ENCODE measurements at places on chromosomes 12 and 14.

- no peak for DNase-seq
Observed at GRCh38 chr12:47316609-47317049, 236.9 kb upstream of the AMIGO2 start.

DNA sequence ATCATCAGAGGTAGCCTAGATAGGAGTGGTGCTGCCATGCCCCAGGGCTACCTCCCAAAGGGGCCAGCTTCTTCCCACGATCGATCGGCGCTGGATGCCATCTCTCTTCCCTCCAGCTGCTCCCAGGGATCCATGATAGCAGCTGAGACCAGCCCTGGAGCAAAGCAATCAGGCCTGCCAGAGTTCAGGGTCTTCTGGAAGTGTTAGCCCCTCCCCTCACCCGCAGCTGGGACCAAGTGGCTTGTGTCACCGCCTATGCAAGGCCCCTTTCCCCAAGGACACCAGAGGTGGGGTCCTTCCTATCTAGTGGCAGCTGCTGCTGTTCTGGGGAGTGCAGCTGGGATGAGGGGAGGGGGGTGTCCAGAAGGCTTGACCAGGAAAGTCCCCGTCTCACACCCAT is 87.0 kb downstream of the IRF2BPL start:
- DNase-seq, result no peak

- DNase-seq, result no peak
Observed at GRCh38 chr14:59190372-59190771, 1.9 kb downstream of the DAAM1 start.

DNA sequence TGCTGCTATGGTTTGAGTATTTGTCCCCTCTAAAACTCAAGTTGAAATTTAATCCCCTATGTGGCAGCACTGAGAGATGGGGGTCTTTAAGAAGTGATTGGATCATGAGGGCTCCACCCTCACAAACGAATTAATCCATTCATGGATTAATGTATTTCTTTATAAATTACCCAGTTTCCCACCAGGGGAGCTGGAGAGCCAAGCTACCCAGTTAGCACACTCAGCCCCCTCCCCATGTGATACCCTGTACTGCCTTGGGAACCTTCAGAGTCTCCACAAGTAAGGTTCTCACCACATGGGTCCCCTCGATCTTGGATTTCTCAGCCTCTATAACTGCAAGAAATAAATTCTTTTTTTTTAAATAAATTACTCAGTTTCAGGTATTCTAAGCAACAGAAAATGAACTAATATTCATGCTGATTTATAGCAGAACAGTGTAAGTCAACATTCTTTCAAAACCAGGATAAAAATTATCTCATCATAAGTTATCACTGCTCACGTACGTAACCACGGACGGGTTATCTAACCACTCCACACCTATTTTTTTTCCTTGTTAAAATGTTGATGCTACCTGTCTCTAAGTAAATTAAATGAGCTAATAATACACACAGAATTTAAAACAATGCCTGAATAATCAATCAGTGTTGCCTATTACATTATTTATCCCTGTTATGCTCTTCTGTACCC is 3.6 kb downstream of the NAP1L1 start:
- no peak for DNase-seq

- no peak for DNase-seq
Observed at GRCh38 chr14:91453744-91454143, 36.1 kb upstream of the CCDC88C start.

DNA sequence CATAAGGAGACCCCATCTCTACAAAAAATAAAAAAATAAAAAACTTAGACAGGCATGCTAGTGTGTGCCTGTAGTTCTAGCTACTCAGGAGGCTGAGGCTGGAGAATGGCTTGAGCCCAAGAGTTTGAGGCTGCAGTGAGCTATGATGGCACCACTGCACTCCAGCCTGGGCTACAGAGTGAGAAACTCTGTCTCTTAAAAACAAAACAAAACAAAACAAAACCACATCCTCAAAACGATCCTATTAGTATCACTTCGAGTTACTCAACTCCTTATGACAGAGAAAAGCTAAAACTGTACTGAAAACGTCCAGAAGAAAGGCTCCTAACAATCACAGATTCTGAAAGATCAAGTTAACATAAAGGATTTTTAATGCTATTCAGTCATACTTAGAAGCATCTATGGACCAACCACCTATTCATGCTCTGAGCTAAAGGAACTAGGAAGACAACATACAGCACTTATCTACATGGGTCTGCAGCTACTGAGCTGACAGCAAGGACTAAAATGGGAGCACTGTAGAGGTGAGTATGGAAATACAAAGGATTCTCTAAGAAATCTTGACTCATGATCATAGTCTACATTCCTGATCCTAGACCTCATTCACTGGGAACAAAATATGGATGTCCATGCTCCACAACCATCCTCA is 75.3 kb upstream of the DUSP6 start:
- no peak for DNase-seq

GRCh38 chr12:88775742-88776151 is 195.5 kb upstream of the KITLG start:
- no peak for DNase-seq

DNA sequence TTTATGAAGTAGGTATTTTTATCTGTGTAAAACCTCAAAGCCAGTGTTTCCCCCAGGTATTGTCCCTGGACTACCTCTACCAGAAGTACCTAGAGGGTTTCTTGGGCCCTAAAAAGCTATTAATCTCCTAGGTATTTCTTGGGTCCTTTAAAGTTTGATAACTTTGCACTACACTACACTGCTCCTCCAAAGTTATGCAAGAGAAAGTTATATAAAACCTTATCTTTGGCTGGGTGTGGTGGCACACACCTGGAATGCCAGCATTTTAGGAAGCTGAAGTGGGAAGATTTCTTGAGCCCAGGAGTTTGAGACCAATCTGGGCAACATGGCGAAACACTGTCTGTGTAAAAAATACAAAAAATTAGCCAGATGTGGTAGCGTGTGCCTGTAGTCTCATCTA is 34.9 kb downstream of the PTPN21 start:
- DNase-seq, result no peak

DNA sequence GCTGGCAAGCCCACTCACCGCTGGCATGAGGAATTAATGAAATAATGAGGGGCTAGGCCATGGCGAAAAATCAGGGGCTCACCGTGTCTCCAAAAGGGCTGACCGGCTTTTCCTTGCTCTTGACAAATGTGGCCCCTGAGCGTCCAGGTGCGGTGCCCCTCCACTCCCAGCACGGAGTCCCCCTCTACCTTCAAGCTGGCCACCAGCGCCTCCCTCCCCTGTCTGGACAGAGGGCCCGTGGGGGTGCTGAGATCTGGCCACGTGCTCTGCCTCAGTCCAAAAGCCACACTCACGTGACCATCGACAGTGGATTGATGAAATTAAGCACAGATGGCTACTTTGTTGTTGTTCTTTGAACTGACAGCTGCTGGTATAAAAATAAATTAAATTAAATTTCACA is 78.8 kb upstream of the BCL11B start:
- DNase-seq, result no peak

GRCh38 chr12:57732270-57732669 is 6.3 kb downstream of the AGAP2 start:
- no peak for DNase-seq

- DNase-seq, result no peak
Observed at GRCh38 chr14:61575551-61576150, 119.7 kb upstream of the HIF1A start.

GRCh38 chr14:65791191-65791981 is 378.9 kb downstream of the FUT8 start:
- DNase-seq, result peak; percentile 7

GRCh38 chr12:3999904-4000303 is 126.7 kb upstream of the PARP11 start:
- DNase-seq, result no peak

DNA sequence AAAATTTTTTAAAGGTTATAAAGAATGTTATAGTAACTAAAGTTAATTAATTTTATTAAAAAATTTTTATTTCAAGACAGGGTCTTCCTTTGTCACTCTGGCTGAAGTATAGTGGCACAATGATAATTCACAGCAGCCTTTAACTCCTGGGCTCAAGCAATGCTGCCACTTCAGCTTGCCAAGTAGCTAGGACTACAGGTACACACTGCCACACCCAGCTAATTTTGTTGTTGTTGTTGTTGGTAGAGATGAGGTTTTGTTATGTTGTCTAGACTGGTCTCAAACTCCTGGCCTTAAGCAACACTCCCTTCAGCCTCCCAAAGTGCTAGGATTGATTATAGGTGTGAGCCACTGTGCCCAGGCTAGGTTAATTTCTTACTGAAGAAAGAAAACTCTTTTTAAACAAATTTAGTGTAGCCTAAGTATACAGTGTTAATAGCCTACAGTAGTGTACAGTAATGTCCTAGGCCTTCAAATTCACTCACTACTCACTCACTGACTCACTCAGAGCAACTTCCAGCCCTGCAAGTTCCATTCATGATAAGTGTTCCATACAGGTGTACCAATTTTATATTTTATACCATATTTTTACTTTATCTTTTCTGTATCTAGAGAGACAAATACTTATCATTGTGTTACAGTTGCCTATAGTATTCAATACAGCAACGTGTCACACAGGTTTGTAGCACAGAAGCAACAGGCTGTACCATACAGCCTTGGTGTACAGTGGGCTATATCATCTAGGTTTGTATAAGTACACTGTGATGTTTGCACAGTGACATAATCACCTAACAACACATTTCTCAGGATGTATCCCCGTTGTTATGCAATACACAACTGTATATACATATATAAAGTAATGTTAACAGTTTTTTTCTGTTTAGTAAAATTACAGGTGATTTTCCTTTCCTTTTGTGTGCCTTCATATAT is 24.7 kb upstream of the DNAAF2 start:
- no peak for DNase-seq

- no peak for DNase-seq
Observed at GRCh38 chr12:21813125-21813524, 38.6 kb upstream of the KCNJ8 start.

DNA sequence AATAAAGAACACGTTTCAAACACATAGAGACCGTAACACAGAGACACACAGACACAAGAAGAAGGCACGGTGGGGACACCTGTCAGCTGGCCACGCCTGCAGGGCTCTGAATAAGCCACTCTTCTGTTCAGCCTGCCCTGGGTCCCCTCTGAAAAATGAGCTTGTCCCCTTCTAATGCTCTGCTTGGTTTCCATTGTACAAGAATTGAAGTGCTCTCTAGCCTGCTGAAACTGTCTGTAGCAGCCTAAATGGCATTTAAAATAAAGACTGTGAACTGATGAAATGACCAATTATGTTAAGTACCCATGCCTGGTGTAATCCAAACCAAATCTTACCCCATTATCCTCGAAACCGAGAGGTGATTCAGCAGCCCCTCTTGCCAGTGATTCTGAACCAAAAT is 139.8 kb downstream of the FOXN3 start:
- no peak for DNase-seq

DNA sequence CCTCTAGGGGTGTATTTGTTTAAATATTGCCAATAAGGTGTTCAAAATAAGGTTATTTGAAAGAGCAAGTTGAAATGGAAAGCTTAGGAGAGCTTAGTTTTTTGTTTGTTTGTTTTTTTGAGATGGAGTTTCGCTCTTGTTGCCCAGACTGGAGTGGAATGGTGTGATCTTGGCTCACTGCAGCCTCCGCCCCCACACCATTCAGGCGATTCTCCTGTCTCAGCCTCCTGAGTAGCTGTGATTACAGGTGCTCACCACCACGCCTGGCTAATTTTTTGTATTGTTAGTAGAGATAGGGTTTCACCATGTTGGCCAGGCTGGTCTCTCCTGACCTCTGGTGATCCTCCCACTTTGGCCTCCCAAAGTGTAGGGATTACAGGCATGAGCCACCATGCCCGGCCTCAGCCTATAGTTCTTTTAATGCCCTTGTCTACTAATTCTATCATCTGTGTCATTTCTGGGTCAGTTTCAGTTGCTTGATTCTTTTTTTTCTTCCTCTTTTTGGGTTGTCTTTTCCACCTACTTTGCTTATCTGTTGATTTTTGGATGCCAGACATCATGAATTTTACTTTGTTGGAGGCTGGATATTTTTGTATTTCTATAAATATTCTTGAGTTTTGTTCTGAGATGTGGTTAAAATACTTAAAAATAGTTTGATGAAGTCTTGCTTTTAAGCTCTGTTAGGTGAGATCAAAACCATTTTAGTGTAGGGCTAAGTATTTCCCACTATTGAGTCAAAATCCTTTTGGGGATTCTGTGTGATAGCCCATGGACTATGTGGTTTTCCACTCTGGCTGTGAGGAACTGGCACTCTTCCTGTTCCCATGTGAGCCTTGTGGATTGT is 18.7 kb downstream of the RCOR1 start:
- DNase-seq, result no peak

GRCh38 chr14:43258396-43258795 is 1248.7 kb downstream of the FSCB start:
- DNase-seq, result no peak

DNA sequence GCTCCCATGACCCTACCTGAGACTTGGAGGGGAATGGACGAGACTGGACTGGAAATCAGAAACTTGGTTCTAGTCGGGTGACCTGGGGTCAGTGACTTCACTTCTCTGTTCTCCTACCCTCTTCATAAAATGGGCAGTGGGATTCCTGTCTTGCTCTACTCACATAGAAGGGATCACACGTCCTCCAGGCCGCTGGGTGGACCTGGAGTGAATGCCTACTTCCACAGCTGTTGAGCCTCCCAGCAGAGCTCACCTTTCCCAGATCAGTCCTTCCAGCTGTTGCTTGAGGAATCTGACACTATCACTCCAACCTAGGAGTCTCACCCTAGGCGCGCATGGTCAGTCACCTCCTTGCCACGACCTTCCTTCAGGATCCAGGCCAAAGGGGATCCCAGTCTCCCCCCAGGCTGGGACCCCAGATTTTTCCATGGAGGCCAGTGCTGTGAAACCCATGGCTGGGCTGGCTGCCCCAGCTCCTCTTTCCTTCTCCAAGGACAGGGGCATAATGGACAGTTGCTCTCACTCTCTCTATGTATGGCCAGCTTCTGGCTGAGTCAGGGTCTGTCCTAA is 637 bp downstream of the ACVRL1 start:
- DNase-seq, result no peak

DNA sequence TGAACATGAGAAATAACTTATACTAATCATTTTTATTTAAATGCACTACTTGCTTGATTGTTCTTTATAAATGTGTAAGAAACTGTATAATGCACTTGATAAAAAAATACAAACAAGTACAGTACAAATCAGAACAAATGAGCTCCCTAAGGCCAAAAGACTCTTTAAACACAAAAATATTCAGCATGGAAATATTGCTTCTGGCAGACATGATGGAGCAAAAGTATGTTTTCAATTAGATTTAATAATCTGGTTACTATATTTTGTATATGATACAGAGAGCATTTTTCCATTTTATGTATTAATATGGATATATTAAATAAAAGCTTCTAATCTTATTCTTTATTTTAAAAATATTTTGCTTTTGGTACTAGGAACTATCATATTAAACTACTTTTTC is 800.2 kb upstream of the LRFN5 start:
- no peak for DNase-seq
